ENCODE measurements at places on chromosomes 6 and 20.
A peak's percentile ranks its signal among the peaks of the same experiment; 100 is the strongest.

DNA sequence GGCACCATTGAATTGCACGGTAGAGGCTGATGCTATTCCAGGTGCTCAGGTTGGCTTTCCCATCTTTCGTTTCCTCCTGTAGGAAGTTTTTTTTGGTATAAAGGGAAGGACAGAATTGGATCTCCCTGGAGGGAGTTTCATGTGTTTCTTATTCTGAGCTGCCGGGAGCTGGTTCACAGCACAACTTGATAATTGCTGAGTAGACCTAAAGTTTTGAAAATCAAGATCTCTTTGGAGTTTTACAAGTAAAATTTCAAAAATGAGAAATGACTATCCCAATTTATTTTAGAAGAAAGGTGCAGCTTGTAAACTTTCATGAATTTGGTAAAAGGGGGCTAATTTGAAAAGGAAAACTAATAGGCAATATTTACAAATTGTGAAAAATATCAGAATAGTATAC is 125.2 kb upstream of the ESR1 start:
- no peak for DNase-seq

DNA sequence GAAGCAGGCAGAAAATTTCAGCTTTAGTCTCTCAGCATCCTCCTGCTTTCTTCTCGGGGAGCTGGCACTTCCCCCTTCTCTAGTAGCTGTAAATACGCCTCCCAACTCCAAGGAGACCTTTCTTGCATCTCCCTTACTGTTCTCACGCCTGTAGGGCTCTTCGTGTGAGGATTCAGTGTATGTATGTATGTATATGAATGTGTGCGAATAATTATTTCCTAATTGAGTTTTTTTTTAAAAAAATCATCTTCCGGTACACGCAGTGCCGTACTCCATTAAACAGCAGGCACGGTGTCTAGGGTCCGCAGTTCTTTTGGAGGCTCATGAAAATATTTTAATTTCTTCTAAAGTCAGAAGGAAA is 85.4 kb downstream of the HFE start:
- DNase-seq = peak; percentile 11

DNA sequence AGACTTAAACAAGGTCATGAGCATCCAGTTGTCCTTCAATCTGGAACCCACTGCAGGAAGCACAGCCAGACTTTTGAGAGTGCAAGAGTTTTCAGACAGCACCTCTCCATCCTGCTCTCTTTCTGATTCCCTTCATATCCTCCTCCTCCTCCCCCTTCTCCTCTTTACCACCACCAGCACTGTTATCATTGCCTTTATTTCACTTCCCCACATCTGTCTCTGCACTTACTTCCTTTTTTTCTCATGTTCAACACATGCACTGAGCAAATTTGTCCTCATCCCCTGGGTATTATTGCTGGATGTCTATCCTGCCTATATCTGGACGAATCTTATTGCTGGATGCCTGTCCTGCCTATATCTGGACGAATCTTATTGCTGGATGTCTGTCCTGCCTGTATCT is 554.8 kb downstream of the DHX35 start:
- no peak for DNase-seq

GRCh38 chr6:169709293-169709692 is 7.4 kb downstream of the C6orf120 start:
- no peak for DNase-seq

GRCh38 chr6:37314487-37315156 is 39.2 kb upstream of the RNF8 start:
- DNase-seq = no peak

DNA sequence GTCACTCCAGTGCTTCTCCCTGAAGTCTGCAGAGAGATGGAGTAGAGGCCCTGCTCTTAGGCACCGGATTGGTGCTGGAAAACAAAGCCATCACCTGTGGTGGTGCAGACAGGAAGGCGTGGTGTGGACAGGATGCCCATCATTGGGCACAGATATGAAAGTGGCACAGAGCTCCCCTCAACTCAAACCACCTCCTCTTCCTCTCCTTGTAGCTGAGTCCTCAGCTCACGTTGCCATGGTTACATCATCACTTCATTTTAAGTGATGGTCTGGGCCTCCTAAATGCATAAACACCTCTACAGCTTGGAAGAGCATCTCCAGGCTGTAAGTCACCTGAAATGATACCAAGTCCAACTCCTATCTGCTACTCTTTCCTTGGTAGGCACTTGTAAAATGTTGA is 8.0 kb upstream of the RTF2 start:
- peak; percentile 31 for DNase-seq

DNA sequence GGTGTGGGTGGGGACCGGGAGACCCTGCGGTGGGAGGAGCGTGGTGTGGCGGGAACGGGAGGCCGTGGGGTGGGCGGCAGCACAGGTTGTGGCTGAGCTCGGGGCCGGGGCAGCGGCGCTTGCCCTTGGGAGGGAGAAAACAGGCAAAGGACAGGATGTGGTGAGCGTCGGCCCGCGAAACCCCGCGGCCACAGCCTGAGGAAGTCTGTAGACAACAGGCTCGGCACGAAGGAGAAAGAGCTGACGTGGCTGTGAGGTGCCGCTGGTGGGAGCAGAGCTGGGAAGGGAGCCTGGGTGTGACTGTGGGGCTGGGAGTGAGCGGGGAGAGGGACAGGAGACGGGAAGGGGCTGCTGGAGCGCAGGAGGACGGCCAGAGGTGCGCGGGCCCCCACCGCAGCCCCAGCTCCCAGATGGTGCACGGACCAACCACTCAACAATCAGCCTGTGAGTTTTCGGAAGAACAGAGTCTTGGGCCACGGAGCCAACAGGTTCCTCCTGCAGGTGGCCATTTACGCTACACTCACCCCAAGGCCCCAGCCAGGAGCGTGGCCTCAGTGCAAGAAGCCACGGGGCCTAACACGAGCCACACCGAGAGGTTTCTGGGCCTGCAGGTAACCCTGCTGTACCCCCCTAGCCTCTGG is 202.8 kb downstream of the DLL1 start:
- peak; percentile 15 for DNase-seq

- DNase-seq = no peak
These were observed 28.3 kb downstream of the CDH4 start for GRCh38 chr20:61280217-61280980.

GRCh38 chr6:112225691-112226090 is 28.7 kb downstream of the LAMA4 start:
- no peak for DNase-seq

DNA sequence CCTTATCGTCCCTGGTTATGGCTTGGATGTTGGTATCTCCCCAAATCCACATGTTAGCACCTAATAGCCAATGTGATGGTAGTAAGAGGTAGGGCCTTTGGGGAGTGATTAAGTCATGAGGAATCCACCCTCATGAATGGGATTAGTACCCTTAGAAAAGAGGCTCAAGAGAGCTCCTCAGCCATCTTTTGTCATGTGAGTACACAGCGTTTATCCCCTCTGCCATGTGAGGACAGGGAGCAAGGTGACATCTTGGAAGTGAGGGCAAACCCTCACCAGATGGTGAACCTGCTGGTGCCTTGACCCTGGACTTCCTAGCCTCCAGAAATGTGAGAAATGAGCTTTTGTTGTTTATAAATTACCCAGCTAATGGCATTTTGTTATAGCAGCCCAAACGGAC is 16.1 kb upstream of the SIRPB2 start:
- DNase-seq = no peak

GRCh38 chr6:3385660-3386151 is 71.1 kb downstream of the SLC22A23 start:
- DNase-seq = no peak

GRCh38 chr6:13421425-13422059 is 65.9 kb downstream of the GFOD1 start:
- no peak for DNase-seq

DNA sequence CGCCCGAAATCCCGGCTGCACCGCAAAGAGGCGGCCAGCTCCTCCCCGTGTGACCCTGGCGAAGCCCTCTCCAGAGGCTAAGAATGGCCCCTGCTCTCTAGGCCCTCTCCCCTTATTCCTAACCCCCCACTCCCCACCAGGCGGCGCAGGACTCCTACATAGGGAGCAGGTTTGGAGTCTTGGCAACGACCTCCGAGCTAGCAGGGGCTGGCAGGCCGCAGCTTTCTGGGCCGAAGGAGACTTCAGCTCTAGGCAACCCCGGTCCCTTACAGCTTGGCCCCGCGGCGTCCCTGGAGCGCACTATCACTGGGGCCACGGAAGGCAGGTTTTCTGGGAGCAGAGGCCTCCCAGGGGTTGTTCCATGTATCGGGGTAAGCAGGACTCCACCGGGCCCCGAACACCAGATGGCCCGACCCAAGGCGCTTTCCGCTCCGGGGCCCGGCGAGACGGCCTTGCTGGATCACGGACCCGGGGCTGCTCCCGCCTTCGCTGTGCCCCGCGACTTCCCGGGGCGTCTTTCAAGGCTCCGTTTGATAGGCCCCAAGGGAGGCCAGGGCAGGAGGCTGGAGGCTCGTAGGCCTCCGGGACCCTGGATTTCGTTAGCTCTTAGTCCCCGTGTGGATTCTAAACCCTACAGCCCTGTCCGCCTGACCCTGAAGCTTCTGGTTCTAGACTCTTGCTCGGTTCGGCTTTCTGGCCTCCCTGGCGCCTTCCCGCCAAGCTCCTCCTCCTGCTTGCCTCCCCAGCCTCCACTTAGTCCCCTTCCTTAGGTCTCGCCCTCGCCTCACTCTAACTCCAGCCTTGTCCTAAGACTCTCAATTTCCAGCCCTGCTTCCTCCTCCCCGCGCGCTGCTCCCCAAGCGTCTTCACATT is 1.9 kb downstream of the SLC32A1 start:
- DNase-seq = no peak

- DNase-seq = no peak
These were observed 110.8 kb downstream of the MYLK4 start for GRCh38 chr6:2639896-2640295.

DNA sequence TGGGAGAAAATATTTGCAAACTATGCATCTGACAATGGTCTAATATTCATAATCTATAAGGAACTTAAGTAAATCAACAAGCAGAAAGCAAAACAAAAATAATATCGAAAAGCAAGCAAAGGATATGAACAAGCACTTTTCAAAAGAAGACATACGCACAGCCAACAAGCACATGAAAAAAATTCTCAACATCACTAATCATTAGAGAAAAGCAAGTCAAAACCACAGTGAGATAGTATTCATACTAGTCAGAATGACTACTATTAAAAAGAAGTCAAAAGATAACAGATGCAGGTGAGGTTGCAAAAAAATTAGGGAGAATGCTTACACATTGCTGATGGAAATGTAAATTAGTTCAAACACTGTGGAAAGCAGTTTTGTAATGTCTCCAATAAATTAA is 410.2 kb downstream of the MMUT start:
- DNase-seq = no peak
